ENCODE measurements at places on chromosomes 3 and 15. TPM values are rescaled to one million over a fixed set of nuclear protein-coding genes. Genes with fewer than 3 reads are reported as not detected.

CISH gene
- 0.11 TPM for total RNA-seq

GUCA1C gene
- not detected for total RNA-seq

MTMR10 gene
- 19.9 TPM for total RNA-seq

FRMD4B gene
- 67.5 TPM for total RNA-seq

ZNF662 gene
- 2.1 TPM for total RNA-seq

TF gene
- 0.33 TPM for total RNA-seq

FANCD2OS gene
- not detected for total RNA-seq

CCDC39 gene
- not detected for total RNA-seq

GPR176 gene
- total RNA-seq, result 8.0 TPM

DPPA4 gene
- not detected for total RNA-seq

CTXN2 gene
- not detected for total RNA-seq

MIX23 gene
- total RNA-seq, result 14.3 TPM

SRGAP3 gene
- total RNA-seq, result 0.33 TPM

CCDC13 gene
- 0.22 TPM for total RNA-seq

PRRT3 gene
- 0.52 TPM for total RNA-seq

KY gene
- total RNA-seq, result not detected

SEC22C gene
- 84.9 TPM for total RNA-seq

TMEM266 gene
- not detected for total RNA-seq

CADPS gene
- total RNA-seq, result not detected

PTPRG gene
- 13.6 TPM for total RNA-seq

SLC22A14 gene
- under 0.01 TPM for total RNA-seq

RPL4 gene
- total RNA-seq, result 2,559 TPM

SLC12A1 gene
- total RNA-seq, result not detected

SPATA12 gene
- total RNA-seq, result 0.52 TPM

CCDC54 gene
- not detected for total RNA-seq

Measured in dermis lymphatic vessel endothelial cell (primary cell).